ENCODE measurements at places on chromosomes 16 and 17. TPM values are rescaled to one million over a fixed set of nuclear protein-coding genes. Genes with fewer than 3 reads are reported as not detected.
A peak's percentile ranks its signal among the peaks of the same experiment; 100 is the strongest.

- no peak overlapping the region for H3K27ac ChIP-seq
- no peak for DNase-seq
- H3K36me3 ChIP-seq = no peaks in the 10 kb centered on the region
- no peak overlapping the region for H3K4me3 ChIP-seq
Observed at GRCh38 chr17:9783050-9783449, 8.3 kb downstream of the DHRS7C start.

- peaks cover 87% of the 10 kb centered on the region for H3K36me3 ChIP-seq
- no peaks in the 10 kb centered on the region for H3K27me3 ChIP-seq
- H3K4me1 ChIP-seq = peaks cover 39% of the 10 kb centered on the region
- H3K4me3 ChIP-seq = peak overlapping the region; percentile 10
- H3K27ac ChIP-seq = peak overlapping the region; percentile 80
Observed at GRCh38 chr17:41906465-41907184, 12.1 kb downstream of the ACLY start.

DNA sequence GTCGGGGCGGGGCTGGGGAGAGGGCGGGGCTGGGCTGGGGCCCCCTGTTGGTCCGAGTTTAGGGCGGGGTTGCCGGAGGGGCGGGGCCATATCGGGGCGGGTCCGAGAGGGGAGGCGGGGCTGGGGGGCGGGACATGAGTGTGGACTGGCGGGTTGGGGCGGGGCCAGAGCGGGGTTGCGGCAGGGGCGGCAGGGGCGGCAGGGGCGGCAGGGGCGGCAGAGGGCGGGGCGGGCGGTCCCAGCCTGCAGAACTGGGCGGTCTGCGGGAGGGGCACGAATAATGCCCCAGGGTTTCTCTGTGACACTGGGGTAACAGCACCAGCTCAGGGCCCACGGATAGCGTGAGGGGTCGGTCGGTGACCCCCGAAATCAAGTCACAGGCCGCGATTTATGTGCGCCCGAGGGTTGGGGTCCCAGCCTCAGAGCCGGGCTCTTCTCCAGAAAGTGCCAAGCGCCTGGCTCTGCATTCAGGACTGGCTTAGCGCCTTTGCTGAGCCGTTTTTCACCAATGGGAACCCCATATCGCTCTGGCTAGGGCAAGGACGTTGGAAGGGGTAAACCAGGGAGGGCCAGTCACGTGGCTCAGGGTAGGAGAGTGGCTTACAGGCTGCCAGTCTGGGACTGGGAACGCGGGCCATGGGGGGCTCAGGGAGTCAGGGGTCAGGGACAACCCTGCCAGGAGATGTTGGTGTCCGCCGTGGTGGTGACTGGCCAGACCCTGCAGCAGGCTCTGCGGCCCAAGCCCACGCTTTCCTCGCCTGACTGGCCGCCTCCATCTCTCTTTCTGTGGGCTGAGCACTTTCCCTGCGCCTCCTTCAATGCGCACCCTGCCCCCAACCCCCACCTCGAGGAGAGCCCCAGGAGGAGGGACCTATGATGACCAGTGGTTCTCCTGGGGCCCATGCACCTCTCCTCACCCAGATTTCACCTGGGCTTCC lies 1.2 kb upstream of the METTL26 start:
- no peaks in the 10 kb centered on the region for H3K27me3 ChIP-seq
- H3K36me3 ChIP-seq = no peaks in the 10 kb centered on the region
- no peak overlapping the region for H3K27ac ChIP-seq
- H3K4me3 ChIP-seq = peak overlapping the region; percentile 90
- DNase-seq = peak; percentile 100

- no peak overlapping the region for H3K4me3 ChIP-seq
- H3K36me3 ChIP-seq = no peaks in the 10 kb centered on the region
- peaks cover 7% of the 10 kb centered on the region for H3K27me3 ChIP-seq
- no peak overlapping the region for H3K27ac ChIP-seq
Observed at GRCh38 chr16:27918755-27919154, 144.8 kb downstream of the GSG1L start.

GRCh38 chr17:21286066-21286770 lies 1.7 kb downstream of the MAP2K3 start:
- no peaks in the 10 kb centered on the region for H3K27me3 ChIP-seq
- peak overlapping the region; percentile 99 for H3K27ac ChIP-seq
- H3K4me1 ChIP-seq = peaks cover 58% of the 10 kb centered on the region
- DNase-seq = peak; percentile 100

GRCh38 chr16:19776147-19776546 lies 58.1 kb downstream of the IQCK start:
- no peak overlapping the region for H3K4me3 ChIP-seq
- no peak overlapping the region for H3K27ac ChIP-seq
- DNase-seq = peak; percentile 9
- H3K4me1 ChIP-seq = no peaks in the 10 kb centered on the region
- no peaks in the 10 kb centered on the region for H3K36me3 ChIP-seq
- H3K27me3 ChIP-seq = no peaks in the 10 kb centered on the region

DNA sequence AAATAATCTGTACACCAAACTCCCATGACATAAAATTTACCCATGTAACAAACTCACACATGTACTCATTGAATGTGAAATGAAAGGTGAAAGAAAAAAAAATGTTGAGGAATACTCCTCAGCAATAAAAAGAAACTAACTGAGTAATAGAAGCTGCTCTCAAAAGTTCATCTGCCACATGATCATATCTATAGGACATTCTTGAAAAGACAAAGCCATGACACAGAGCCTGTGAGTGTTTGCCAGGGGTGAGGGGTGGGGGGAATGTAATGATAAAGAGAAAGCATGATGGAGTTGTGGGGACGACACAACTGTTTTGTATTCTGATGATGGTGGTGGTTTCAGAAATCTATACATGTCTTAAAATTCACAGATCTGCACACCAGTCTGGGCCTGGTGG lies 52.2 kb upstream of the TMC5 start:
- H3K27me3 ChIP-seq = no peaks in the 10 kb centered on the region
- no peak for DNase-seq
- no peak overlapping the region for H3K4me3 ChIP-seq
- no peak overlapping the region for H3K27ac ChIP-seq
- H3K4me1 ChIP-seq = no peaks in the 10 kb centered on the region

CFAP97D1 gene
- not detected for total RNA-seq

ZNF19 gene
- total RNA-seq = 6.2 TPM

TMEM132E gene
- not detected for total RNA-seq

RNF43 gene
- total RNA-seq = under 0.01 TPM

SLC6A2 gene
- total RNA-seq = not detected

PPM1E gene
- total RNA-seq = under 0.01 TPM

KLHL11 gene
- total RNA-seq = 34.7 TPM
